Stimulated activated CD4-positive, alpha-beta T cell treated with anti-CD3 and anti-CD28 coated beads, Interleukin-4, amount 100 ng/mL, for 24 hours (primary cell): ENCODE measurements at places on chromosomes 2 and 18.
A peak's percentile ranks its signal among the peaks of the same experiment; 100 is the strongest.

GRCh38 chr18:12882453-12883371, 1.3 kb downstream of the PTPN2 start:
- peak; percentile 14 for DNase-seq

- DNase-seq: no peak
Measured at GRCh38 chr2:199677881-199678280, 173.1 kb downstream of the FTCDNL1 start.

DNA sequence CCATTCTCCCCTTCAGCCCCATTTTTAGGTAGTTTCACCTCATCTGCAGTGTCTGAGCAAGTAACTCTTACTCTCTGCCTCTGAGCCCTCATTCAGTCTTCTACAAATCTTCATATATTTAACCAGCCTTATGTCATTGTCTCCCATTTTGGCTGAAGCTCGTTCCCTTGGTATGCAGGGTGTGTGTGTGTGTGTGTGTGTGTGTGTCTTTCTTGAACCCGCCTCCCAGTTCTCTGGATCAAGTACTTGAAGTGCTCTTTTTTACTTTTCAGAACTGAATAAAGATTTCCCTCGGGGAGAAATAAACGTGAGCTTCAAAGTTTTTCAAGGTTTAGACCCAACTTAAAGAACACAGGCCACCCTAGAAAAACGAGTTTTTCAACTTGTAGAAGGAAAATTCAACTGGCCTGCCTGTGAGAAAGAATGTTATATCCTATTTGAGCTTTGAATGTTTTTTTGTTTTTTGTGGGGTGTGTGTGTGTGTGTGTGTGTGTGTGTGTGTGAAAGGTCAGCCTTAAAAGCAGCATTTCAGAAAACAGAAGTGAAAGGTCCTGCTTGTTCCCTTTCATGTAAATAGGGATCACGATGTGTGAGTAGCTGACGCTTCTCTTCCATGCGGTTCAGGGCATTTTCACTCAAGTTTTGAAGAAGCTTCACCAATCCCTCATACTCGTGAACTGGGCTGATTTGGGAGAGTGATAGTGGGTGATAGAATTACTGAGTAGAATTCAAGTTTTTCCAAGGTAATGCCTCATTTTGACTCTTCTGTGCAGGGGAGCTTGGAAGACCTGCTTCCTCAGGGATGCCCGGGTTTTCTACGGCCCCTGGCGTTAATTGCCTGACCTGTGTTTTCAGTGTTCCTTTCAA, 50.6 kb upstream of the EML6 start:
- DNase-seq: no peak

GRCh38 chr18:321865-322467, 54.1 kb upstream of the THOC1 start:
- no peak for DNase-seq

DNA sequence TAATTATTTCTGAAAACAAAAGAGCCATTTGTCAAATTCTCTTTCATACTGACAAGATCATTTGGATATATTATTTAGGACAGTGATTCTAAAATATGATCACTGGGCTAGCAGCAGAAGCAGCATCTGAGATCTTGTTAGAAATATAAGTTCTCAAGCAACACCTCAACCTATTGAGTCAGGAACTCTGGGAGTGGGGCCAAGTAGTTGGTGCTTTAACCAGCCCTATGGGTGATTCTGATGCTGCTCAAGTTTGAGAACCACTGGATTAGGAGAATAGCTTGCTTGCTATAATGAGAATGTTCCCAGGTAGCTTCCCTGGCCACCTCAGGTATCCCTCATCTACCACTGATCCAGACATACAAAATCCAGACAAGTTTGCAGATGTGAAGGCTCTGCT, 466.9 kb upstream of the CELF4 start:
- no peak for DNase-seq

DNA sequence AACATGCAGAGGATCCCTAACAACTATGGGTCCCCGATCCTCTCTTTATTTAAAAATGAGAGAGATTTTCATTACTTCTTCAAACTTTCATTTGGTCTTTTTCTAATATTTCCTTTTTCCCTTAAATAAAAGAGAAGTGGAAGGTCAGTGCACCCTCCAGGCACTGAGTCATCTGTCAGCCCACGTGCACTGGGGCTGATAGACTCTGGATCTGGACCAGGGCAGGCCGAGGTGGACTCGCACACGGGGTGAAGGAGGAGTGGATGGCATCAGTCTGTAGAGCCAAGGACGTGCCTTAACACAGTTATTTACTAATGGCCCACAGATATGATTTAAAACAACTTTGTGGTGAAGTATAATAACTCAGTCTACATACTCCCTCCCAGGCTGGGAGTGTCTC, 214.4 kb upstream of the TMEM200C start:
- DNase-seq: no peak

DNA sequence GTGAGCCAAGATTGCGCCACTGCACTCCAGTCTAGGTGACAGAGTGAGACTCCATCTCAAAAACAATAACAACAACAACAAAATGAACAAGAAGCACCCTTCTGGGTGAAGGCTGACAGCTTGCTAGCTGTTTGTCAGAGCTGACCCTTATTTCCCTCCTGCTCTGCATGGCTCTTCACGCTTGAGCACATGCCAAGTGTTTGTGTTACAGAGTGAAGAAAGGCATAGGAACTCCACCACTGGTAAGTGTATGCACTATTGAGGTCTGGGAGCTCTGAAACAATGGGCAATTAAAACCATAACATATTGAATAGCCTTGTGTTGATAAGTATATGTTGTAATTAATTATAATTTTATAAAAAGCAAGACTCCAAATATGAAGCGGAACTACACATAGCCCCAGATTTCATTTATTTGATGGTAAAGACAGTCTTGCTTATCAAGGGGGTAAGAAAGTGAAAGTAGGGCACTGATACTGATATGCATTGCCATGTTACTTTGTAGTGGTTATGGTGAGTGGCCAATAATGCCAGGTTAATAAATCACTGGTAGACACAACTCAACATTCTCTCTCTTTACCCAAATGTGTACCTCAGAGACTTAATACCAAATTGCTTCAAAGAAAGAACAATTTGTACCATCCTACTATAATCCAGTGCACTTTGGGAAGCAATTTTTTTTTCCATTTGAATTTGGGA, 163.4 kb downstream of the VWC2L start:
- no peak for DNase-seq

- no peak for DNase-seq
Measured at GRCh38 chr2:32626639-32627221, 1.1 kb upstream of the TTC27 start.

DNA sequence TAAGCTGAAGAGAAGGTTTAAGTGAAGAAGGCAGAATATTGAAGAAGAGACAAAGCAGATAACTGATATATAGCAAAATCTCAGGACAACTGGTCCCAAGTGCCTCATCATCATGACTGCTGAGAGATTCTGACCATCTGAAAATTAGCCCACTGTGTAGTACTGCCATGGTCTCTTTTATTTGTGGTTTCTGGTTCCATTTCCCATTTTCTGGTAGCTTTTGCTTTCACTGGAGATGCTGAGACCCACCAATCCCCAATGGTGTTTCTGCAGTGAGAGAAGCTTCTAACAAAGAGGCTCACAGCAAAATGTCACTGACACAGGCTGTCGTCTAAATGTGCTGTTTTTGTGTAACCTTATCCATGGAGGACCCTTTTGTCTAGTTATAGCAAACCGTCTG, 79.5 kb downstream of the TMEM163 start:
- DNase-seq: no peak

DNA sequence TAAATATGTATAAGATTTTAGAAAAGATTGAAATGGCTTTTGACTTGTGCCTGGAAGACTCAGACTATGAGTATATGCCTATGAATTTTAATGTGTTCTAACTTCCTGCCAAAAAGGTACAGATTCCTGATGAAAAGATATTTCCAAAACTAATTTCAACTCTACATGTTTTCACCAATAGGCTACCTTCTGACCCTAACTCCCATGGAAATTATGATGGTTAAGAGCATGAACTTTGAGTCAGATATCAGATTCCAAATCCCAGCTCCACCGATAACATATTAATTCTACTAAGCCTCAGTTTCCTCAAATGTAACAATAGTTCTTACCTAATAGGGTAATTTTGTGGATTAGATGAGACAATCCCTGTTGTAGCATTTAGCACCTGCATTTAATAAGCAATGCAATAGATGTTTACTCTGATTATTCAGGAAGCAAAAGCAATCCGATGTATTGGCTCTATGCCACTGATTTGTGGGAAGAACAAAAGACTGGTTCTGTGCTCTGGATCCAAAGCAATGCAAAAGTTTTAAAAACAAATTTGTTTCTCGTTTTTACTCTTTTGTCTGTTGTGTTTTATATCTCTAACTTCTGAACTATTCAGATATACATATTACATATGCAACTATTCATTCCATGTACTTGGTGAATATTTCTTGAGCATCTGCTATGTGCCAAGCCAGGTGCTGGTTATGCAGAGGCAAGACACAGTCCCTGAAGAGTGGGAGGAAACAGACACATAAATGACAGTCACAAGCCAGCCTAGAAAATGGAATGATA, 115.4 kb downstream of the GATA6 start:
- no peak for DNase-seq

DNA sequence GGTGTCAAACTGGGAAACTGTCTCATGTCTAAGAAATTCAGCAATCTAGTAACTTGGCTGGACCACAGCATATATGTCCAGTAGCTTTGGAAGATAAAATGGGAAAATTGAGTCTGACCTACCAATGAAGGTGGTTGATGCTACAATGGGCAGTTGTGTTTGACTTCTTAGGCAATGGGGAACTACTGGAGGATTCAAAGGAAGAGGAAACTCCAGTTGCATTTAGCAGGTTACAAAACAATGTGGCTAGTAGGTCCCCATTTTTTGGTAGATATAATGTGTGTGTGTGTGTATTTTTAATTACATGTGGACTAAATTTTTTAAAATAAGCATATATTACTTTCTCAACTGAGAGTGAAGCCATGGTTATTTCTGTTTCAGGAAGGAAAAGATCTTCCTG, 427.7 kb downstream of the NBAS start:
- DNase-seq: no peak

- no peak for DNase-seq
Measured at GRCh38 chr2:24514820-24515219, 23.8 kb downstream of the NCOA1 start.

GRCh38 chr2:160298960-160299359, 98.9 kb upstream of the ITGB6 start:
- no peak for DNase-seq

DNA sequence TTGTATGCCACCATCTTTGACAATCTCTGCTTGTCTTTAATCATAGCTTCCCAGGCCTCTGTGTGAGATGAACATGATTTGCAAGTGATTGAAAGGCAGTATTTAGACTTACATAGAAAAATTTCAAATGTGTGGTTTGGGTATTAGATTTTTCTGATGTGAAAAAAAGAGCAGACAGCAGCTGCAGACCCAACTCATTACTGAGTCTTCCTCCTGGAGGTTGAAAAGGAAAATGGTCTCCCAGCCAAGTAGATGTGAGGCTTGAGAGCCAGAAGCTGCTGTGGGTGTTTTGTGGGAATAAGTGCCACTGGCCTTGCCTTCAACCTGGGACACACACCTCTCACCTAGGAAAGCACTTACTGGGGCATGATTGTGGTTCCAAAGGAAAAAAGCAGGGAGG, 92.5 kb downstream of the KCTD18 start:
- no peak for DNase-seq
